ENCODE measurements at places on chromosomes 11 and 22.
A peak's percentile ranks its signal among the peaks of the same experiment; 100 is the strongest.

DNA sequence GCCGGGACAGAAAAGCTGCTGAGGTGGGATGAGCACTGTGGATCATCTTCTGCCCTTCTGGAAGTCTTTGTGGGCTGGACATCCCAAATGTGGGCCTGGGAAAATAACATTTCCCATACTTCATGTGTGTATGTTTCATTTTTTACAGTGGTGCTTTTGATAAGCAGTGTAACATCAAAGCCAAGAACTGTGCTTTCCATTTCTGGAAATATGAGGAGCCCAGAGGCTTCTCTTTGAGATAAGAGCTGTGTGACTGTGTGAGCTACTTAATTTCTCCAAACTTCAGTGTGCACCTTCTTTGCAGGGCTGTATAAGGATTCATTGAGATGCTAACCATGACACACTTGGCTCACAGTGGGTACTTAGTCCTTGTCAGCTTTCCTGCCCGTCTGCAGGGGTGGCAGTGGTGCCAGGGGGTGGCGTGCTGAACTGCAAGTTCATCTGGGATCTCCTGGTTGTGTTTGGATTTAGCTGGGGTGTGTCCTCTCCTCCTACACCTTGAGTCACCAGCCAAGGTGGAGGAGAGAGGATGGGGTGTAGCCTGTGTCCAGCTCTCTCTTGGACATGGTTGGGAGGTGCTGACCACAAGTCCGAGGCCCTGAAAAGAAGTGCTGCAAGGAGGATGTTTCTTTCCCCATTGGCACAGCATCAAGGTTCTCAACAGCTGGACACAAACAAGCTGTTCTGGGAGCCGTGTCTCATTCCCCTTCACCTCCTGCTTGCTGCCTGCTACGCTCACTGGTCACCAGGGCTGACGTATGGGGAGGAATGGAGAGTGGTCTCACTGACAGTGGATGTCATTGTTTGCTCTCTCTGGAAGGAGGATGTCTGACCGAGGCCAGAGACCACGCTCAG, 139.4 kb downstream of the TEAD1 start:
- DNase-seq: no peak

GRCh38 chr22:18024276-18024939, at the start of gene MICAL3:
TSS of gene MICAL3 (minus strand) at chr22:18024561. CDS start at chr22:17906812, 117,749 bp downstream.
- peak; percentile 54 for DNase-seq

GRCh38 chr11:46649180-46649738, 31.9 kb downstream of the ATG13 start:
- DNase-seq: peak; percentile 11

GRCh38 chr11:44290208-44290607, 19.7 kb downstream of the ALX4 start:
- DNase-seq: no peak

- DNase-seq: no peak
These were observed 39.0 kb upstream of the AKIP1 start for GRCh38 chr11:8871962-8872361.

Data from neuronal stem cell (in vitro differentiated cells).